ENCODE measurements at places on chromosomes 12 and 14. TPM values are rescaled to one million over a fixed set of nuclear protein-coding genes. Genes with fewer than 3 reads are reported as not detected.

The KRT86 gene
- 0.40 TPM for polyA plus RNA-seq

The SIRT4 gene
- polyA plus RNA-seq: 5.5 TPM

The BMP4 gene
- 41.2 TPM for polyA plus RNA-seq

The TMEM229B gene
- polyA plus RNA-seq: 25.6 TPM

The JAG2 gene
- polyA plus RNA-seq: 4.1 TPM

DNA sequence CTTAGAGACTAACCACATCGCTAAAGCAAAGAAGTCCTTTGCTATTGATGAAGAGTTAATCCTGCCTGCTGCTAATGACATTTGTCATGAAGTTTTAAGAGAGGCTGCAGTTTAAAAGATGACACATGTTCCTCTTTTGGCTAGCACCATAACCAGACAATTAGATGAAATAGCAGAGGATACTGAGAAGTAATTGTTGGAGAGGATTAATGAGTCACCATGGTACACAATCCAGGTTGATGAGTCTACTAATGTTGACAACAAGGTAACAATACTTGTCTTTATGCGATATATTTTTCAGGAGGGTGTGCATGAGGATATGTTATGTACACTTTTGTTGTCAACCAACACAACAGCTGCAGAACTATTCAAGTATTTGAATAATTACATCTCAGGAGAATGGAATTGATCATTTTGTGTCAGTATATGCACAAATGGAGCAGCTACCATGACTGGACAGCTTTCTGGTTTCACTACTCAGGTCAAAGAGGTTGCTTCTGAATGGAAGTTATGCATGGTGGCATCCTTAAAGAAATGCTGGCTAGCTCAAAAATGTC lies 56.7 kb downstream of the LRRIQ1 start:
- no peaks in the 10 kb centered on the region for H3K4me1 ChIP-seq
- H3K36me3 ChIP-seq: no peaks in the 10 kb centered on the region
- DNase-seq: no peak
- no peaks in the 10 kb centered on the region for H3K27me3 ChIP-seq

DNA sequence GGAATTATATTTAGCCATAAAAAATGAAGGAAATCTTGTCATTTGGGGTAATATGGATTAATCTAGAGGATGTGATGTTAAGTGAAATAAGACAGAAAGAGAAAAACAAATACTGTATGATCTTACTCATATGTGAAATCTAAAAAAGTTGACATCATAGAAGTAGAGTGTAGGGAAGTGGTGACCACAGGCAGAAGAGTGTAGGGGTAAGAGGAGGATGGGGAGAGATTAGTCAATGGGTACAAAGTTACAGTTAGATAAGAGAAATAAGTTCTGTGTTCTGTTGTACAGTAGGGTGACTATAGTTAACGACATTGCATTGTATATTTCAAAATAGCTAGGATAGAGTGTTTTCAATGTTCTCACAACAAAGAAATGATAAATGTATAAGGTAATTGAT lies 87.0 kb downstream of the TSHR start:
- DNase-seq: no peak
- H3K4me1 ChIP-seq: no peaks in the 10 kb centered on the region
- H3K27ac ChIP-seq: no peak overlapping the region

DNA sequence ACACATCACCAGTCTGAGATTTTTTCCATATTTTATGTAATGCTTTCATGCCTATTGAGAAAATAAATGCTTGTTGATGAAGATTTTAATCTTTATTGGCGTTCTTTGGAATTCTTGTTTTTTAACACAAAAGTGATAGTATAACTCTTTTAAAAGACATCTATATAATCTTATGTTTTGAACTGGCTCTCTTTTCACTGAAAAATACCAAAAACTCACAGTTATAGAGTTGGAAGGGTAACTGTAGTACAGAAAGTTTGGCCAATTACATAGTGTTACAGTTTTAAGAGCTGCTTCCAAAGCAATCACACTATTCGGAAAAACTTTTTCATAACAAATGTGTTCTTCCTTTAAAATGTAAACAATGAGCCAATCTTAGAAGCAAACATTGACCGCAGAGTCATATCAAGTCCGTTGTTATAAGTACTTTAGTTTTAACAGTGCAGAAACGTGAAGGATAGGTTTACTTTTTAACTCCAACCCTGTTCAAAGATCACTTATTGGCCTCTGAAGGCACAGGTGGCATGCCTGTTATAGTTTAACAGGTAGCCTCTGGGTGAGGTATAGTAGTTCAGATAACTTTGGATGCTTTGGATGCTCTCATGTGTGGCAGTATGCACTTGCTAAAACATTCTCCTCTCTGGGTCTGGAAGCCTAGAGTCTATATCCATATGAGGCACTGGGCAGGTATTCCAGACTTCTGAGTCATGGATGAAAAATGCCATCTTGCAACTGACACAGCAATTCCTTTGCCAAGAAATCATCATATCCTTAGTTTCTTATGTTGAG lies 12.1 kb upstream of the NTN4 start:
- no peaks in the 10 kb centered on the region for H3K27me3 ChIP-seq
- H3K36me3 ChIP-seq: no peaks in the 10 kb centered on the region
- peaks cover 17% of the 10 kb centered on the region for H3K4me1 ChIP-seq

- no peak overlapping the region for H3K4me3 ChIP-seq
- no peak overlapping the region for H3K27ac ChIP-seq
- H3K36me3 ChIP-seq: no peaks in the 10 kb centered on the region
- DNase-seq: no peak
- H3K27me3 ChIP-seq: no peaks in the 10 kb centered on the region
Observed at GRCh38 chr12:26461776-26462175, 266.4 kb downstream of the SSPN start.

DNA sequence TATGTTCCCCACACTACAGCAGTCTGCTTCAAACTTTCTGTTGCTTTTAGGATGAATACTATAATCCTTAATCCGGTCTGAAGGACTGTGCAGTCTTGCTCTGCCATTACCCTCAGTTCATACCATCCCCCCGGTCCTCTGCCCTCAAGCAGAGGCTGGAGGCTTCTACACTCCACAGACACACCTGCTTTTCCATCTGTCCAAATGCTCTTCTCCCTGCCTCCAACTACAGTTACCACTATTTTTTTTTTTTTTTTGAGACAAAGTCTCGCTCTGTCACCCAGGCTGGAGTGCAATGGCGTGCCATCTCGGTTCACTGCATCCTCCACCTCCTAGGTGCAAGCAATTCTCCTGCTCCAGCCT lies 19.3 kb upstream of the KCNH3 start:
- DNase-seq: no peak
- H3K27me3 ChIP-seq: no peaks in the 10 kb centered on the region
- no peaks in the 10 kb centered on the region for H3K4me1 ChIP-seq
- no peaks in the 10 kb centered on the region for H3K36me3 ChIP-seq
- no peak overlapping the region for H3K27ac ChIP-seq
- no peak overlapping the region for H3K4me3 ChIP-seq

DNA sequence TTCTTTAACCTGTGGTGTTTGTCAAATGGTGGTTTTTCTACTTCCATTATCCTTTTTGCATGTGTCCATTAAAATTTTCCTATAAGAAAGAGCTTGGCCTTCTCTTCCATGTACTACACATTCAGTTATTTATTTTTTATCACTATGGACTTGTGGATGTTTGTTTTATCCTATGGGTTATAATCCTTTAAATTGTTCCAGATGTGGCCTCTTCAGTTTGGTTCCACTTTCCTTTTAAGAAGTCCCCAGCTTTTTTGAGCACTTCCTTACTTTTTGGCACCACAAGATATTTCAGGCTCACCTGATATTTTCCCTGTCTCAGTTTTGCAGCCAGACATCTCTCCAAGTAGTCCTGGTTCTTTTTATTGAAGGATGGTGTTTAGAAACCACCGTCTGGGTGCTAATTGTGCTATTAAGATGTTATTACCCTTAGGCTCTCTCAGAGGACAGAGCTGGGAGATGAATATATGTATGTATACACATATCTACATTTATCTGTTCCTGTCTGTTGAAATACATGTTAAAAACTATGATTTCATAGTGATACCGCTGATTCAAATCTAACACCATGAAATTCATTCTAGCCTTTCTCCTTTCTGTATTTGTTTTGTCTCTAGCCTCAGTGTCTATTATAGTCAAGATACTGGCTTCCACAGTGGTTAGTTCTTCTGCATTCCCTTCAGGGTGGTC lies 408.5 kb upstream of the RGS6 start:
- peaks cover 25% of the 10 kb centered on the region for H3K4me1 ChIP-seq
- no peaks in the 10 kb centered on the region for H3K36me3 ChIP-seq
- no peak overlapping the region for H3K4me3 ChIP-seq
- DNase-seq: no peak

- peak; percentile 84 for DNase-seq
- H3K36me3 ChIP-seq: no peaks in the 10 kb centered on the region
- no peak overlapping the region for H3K4me3 ChIP-seq
Observed at GRCh38 chr12:124032265-124032886, 59.4 kb downstream of the ZNF664 start.

- H3K4me3 ChIP-seq: no peak overlapping the region
- H3K27me3 ChIP-seq: no peaks in the 10 kb centered on the region
- no peak for DNase-seq
Observed at GRCh38 chr12:29152223-29152868, 3.3 kb downstream of the FAR2 start.

GRCh38 chr12:4444031-4444430 lies 1.6 kb downstream of the FGF6 start:
- H3K27me3 ChIP-seq: peaks cover 40% of the 10 kb centered on the region
- H3K4me1 ChIP-seq: no peaks in the 10 kb centered on the region
- no peak overlapping the region for H3K27ac ChIP-seq

Data from hepatocyte (in vitro differentiated cells).